ENCODE measurements at places on chromosomes 3 and 15.
A peak's percentile ranks its signal among the peaks of the same experiment; 100 is the strongest.

- DNase-seq = no peak
Measured at GRCh38 chr3:184789314-184789998, 22.5 kb upstream of the VPS8 start.

- peak; percentile 90 for DNase-seq
Measured at GRCh38 chr3:135229018-135229495, 434.0 kb downstream of the EPHB1 start.

GRCh38 chr3:53023072-53023823 lies 22.6 kb downstream of the SFMBT1 start:
- no peak for DNase-seq

- no peak for DNase-seq
Measured at GRCh38 chr3:112027826-112028225, 6.7 kb upstream of the TMPRSS7 start.

DNA sequence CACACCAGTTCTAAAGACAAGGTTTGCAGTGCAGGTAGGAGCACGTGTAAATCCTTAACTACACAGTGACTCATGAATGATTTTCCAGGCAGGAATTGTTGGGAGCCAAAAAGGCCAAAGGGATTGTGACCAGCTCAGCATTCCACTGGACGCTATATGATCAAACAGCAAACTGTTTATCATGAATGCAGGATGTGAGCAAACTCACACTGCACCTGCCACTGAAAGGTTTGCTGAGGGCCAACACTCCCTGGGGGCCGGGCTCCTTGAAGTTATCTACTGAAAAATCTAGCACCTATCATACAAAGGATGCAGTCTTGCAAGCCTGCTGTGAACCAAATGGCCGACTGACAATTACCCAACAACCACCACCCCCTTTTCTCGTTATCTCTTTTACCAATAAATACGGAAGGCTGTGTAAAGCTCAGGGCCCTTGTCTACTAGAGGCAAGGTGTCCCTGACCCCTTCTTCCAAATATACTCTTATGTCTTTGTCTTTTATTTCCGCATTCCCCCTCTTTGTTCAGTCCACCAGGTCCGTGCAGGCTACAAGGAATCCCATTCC lies 11.5 kb upstream of the DNASE1L3 start:
- no peak for DNase-seq

DNA sequence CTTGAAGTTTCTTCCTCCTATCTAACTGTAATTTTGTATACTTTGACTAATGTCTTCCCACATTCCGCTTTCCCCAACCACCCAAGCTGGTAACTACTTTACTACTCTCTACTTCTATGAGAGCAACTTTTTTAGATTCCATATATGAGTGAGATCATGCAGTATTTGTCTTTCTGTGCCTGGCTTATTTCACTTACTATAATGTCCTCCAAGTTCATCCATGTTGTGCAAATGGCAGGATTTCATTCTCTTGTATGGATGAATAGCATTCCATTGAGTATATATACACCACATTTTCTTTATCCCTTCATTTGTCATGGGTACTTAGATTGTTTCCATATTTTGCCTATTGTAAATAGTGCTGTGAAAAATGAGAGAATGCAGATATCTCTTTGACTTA lies 78.5 kb upstream of the CCNL1 start:
- DNase-seq = no peak

GRCh38 chr15:80920271-80920699 lies 69.3 kb downstream of the MESD start:
- no peak for DNase-seq

GRCh38 chr3:73480187-73480672 lies 144.5 kb downstream of the PDZRN3 start:
- DNase-seq = no peak

GRCh38 chr15:54577476-54578250 lies 599.4 kb downstream of the UNC13C start:
- DNase-seq = no peak

DNA sequence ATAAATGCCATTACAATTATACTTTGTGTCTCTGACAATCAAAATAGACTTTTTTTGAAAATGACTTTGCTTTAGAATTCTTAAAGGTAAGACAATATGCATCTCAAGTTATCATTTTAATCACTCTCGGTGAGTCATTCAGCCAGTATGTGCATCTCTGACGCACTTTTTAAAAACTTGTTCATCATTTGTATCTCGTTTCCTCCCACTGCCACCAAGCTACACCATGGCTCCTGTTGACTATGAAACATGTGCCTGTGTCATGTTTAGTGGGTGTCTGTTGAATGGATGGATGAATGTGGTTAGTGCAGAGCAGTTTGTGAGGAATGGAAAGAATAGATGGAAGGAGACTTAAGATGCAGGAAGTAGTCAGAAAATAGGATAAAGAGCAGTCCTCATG lies 68.6 kb downstream of the ARPP21 start:
- DNase-seq = no peak

- DNase-seq = no peak
Measured at GRCh38 chr3:49406571-49407565, 4.9 kb downstream of the RHOA start.

- no peak for DNase-seq
Measured at GRCh38 chr15:88512078-88512477, 34.4 kb downstream of the DET1 start.

All from NCI-H1092 (cell line).